Liver (tissue), 10 donors: ENCODE measurements at places on chromosomes 12 and 14.

- DNase-seq, result no peak
Measured at GRCh38 chr12:50005175-50005574, 20.1 kb downstream of the RACGAP1 start.

- DNase-seq, result no peak
Measured at GRCh38 chr14:33444136-33444535, 505.5 kb downstream of the NPAS3 start.

- no peak for DNase-seq
Measured at GRCh38 chr12:114686426-114686772, 2.4 kb upstream of the TBX3 start.

DNA sequence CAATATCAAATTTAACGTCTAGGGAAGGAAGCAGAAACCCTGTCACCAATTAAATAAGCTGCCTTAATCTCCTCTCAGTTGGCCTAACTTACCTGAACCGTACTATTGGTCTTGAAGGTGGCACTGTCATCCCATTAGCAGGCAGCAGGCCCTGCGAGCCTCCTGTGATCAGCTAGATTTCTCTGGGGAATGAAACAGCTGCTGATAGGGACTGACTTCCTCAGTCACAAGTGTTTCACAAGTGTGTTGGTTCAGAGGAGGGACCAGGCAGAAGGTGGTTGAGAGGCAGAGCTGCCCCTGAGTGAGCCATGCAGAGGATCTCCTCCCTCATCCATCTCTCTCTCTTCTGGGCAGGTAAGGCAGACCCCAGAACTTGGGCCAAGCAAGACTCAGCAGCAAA is 166.8 kb downstream of the DAD1 start:
- DNase-seq, result no peak

- DNase-seq, result no peak
Measured at GRCh38 chr14:37318938-37319337, 121.2 kb downstream of the MIPOL1 start.

- no peak for DNase-seq
Measured at GRCh38 chr14:91243074-91243471, 1.4 kb downstream of the GPR68 start.

- DNase-seq, result no peak
Measured at GRCh38 chr12:32115404-32116104, 8.9 kb downstream of the BICD1 start.

- no peak for DNase-seq
Measured at GRCh38 chr14:49506650-49507049, 79.5 kb downstream of the RPS29 start.

- no peak for DNase-seq
Measured at GRCh38 chr12:66092559-66093269, 37.8 kb downstream of the LLPH start.

- no peak for DNase-seq
Measured at GRCh38 chr12:74317078-74317601, 220.5 kb upstream of the ATXN7L3B start.

- DNase-seq, result no peak
Measured at GRCh38 chr12:116126610-116127009, 150.9 kb downstream of the MED13L start.

DNA sequence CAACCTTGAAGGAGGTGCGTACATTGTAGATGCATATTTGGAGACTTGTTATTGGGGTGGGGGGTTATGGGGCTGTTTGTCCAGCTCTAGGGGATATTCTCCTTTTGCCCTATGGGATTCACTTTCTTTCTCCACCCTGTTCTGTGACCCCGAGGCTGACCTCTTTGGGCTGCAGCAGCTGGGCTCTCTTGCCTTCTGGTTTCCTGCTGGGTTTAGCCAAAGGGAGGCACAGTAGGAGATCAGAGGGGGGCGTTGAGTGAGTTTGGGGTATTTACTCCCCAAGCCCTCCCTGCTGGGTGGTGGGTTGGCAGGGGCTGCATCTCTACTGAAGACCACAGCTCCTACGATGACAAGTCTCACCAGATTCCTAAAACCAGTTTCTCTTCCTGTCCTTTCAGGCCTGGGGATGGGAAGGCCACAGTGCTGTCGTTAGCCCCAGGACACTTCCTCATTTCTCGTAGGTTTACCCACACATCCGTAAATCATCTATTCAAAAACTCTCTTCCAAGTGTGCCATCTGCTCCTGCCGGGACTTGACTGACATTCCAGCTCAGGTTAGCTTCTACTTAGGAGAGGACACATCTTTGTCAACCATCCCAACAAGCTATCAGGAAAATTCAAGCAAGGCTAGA is 127.1 kb downstream of the TMEM30B start:
- DNase-seq, result no peak

- no peak for DNase-seq
Measured at GRCh38 chr12:29223956-29224543, 75.0 kb downstream of the FAR2 start.

- DNase-seq, result no peak
Measured at GRCh38 chr14:65789363-65789762, 376.8 kb downstream of the FUT8 start.

GRCh38 chr12:40474630-40475029 is 217.6 kb upstream of the CNTN1 start:
- DNase-seq, result no peak
